ELF-1 (cell line): ENCODE measurements at places on chromosomes 6 and 20.

DNA sequence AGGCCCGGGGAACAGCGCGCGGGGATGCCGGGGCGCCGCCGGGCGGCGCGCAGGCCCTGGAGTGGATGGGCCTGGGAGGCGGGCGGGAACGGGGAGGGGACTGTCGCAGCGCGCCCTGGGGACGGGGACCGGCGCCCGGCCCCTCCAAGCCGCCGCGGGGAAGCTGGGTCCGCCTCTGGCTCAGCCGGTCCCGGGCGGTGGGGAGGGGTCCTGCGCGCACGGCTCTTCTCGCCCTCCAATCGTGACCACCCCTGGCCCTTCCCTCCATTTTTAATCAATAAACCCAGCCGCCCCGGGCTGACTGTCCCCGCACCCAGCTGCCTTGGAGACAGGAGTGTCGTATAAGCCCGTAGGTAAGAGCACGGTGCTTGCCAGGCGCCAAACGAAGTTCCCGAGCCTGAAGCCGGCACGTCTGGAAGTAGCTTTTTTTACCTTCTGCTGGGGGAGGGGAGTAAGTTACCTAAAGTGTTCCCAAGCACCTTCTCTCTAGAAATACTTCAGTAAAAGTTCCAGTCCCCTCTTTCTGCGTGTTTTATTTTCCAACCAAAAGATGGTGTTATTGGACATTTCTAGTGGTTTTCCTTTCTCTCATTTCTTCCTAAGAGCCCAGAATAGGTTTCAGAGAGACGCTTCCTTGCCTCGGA is 780 bp upstream of the TAF4 start:
- peak; percentile 91 for DNase-seq

DNA sequence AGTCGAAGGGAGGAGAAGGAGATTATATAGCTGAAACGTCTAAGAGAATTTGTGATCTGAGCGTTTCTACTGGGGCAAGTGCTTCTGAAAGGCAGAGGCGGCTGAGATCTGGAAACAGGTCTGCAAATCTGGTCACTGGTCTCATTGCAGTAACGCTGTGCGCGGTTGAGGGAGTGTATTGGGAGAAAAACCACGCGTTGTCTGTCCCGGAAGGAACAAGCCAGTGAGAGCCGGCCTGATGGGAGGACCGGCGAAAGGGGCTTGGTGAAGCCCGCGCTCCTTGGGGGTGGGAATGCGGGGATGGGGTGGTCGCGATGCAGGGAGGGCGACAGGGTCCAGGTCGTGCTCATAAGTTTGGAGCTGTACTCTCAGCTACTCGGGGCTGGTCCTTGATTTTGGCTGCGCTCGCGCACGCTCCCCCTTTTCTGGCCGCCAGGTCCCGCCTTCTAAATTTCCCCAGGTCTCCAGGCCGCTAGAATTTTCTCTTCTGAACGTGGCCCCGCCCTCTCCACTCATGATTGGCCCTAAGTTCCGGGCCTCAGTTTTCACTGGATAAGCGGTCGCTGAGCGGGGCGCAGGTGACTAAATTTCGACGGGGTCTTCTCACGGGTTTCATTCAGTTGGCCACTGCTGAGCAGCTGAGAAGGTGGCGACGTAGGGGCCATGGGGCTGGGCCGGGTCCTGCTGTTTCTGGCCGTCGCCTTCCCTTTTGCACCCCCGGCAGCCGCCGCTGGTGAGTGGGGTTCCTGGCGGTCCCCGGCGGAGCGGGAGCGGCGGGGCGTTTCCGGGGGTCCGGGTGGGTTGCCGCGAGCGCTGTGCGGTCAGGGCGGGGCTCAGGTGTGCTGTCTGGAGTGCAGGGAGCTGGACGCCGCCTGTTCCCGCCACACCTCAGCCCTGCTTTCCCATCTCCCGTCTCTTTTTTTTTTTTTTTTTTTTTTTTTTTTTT is at the start of gene MICB:
Gene MICB (plus strand): TSS at position 615 of the 946 bp plus-strand sequence. CDS start 49 bp downstream, at position 664.
- DNase-seq, result peak; percentile 91

GRCh38 chr20:4546786-4547185 is 174.9 kb upstream of the PRND start:
- no peak for DNase-seq

DNA sequence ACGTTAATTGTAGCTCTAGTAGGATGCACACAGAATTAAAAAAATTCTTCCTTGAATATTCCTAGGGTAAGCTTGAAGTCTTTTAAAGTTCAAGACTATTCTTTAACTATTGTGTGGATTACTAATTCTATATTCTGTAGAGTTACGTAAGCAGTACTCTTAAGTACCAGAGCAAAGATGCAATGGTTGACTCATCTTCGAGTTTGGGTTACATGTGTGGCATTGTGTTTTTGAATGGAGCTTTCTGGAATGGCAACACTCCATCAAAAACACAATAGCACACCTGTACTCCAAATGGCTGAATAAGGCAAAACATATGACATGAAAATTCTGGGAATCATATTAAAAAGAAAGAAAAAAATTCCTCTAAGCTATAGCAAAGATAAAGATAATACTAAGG is 33.5 kb upstream of the CEP162 start:
- DNase-seq, result no peak

DNA sequence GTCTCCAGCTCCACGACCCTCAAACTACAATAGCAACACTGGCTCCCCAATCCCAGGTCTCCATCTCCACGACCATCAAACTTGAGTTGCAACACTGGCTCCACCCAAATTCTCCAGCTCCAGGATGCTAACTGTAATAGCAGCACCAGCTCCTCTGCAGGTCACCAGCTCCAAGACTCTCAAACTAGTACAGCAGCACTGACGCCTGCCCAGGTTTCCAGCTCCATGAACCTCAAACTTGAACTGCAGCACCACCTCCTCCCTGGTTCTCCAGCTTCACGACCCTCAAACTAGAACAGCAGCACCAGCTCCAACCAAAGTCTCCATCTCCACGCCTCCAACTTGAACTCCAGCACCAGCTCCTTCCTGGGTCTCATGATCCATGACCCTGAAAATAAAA is 353.8 kb downstream of the PREX1 start:
- DNase-seq, result no peak

- DNase-seq, result no peak
These were observed 63.2 kb downstream of the SESN1 start for GRCh38 chr6:109031416-109031815.

DNA sequence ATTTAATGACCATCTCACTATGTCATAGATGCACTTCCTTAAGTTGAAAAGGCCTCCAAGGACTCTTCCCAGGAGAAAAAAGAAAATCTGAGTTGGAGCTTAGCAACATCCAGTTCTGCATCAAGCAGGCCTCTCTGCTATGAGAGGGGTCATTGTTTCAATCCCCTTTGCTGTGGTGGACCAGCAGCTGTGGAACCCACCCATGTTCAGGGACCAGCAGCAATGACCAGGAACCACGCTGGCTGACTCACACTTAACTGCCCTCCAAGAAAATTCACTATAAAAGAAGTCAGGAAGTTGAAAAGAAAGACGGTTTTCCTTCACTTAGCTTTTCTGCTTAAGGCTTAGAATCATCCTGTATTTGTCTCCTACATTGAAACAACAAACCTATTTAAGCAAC is 1062.4 kb upstream of the FLRT3 start:
- DNase-seq, result no peak

GRCh38 chr20:38201356-38201755 is 36.3 kb upstream of the TGM2 start:
- DNase-seq, result peak; percentile 72

- no peak for DNase-seq
These were observed 37.9 kb upstream of the BCAS1 start for GRCh38 chr20:54108326-54108642.

- DNase-seq, result no peak
These were observed 114.0 kb upstream of the CARMIL1 start for GRCh38 chr6:25165177-25165576.

DNA sequence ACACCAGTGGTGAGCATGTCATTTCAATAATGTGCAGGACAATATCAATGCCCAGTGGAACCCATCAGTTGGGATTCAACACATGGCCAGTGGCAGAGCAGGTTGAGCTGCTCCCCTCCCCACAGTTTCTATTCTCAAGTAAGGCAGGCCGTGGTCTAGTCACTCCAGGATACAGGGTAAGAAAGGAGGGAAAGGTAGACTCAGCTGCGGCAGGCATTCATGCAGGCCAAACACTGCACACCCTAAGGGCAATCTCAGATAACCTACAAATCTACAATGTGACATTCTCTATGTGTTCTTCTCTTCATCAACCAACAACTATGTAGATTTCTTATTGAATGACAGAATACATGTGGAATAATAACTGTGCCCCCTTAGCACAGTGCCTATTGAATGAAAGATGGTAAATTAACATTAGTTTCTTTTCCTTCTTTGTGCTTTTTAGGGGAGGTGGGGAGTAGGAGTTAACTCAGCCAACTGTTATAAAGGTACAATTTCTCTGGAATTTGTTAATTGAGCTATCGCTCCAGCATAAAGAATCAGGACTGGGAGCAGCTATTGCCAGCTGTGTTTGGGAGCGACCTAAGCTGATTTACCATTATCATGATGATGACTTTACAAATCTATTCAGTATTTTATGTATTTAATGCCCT is 89.7 kb downstream of the FAM50B start:
- no peak for DNase-seq

- peak; percentile 32 for DNase-seq
These were observed 104.3 kb downstream of the RNF144B start for GRCh38 chr6:18491308-18492045.

DNA sequence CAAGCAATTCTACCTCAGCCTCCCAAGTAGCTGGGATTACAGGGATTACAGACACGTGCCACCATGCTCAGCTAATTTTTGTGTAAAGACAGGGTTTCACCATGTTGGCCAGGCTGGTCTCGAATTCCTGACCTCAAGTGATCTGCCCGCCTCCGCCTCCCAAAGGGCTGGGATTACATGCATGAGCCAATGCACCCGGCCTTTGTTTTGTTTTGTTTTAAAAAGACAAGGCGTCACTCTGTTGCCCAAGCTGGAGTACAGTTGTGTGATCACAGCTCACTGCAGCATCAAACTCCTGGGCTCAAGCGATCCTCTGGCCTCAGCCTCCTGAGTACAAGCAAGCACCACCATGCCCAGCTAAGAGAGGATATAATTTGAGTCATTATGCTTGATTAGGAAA is 5.4 kb downstream of the SERINC3 start:
- DNase-seq, result no peak

DNA sequence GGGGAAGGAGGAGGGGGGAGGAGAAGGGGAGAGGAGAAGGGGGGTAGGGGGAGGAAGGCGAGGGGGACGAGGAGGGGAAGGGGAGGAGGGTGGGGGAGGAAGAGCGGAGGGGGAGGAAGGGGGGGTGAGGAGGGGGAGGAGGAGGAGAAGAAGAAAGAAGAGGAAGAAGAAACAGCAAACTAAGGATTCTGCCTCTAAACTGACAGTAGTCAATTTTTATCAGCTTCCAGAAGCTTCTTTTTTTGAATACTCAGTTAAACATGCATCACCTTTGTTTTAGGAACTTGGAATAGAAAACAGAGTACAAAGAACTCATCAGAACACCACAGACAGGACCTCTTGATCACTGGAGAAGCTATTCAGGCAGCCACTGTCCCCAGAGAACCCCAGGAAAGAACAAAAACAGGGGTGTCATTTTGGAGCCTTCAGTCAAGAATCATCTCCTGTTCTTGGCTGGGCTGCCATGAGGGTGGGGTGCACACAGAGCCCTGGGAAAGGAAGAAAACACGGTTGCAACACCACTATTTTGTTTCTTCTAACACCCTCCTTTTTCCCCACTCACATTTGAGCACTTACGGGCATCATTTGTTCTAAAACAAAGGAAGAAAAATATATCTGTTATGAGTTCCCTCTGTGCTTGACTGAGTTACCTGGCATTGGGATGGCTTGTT is 67.4 kb downstream of the TMEM170B start:
- no peak for DNase-seq
